ENCODE measurements at places on chromosomes 2 and 18. TPM values are rescaled to one million over a fixed set of nuclear protein-coding genes. Genes with fewer than 3 reads are reported as not detected.

Gene IL36RN
- total RNA-seq, result not detected

Gene SETBP1
- 34.2 TPM for total RNA-seq

Gene LRATD1
- 0.48 TPM for total RNA-seq

Gene SCYGR5
- total RNA-seq, result not detected

Gene IL36G
- not detected for total RNA-seq

Gene PKDCC
- 173 TPM for total RNA-seq

Gene TNS1
- total RNA-seq, result 325 TPM

Gene METTL4
- total RNA-seq, result 5.4 TPM

Gene ALPG
- not detected for total RNA-seq

Gene DLX1
- not detected for total RNA-seq

Gene QPCT
- 10.9 TPM for total RNA-seq

Gene DTNB
- 9.9 TPM for total RNA-seq

Gene TEKT4
- total RNA-seq, result not detected

Gene UGT1A4
- not detected for total RNA-seq

Gene ALK
- 0.44 TPM for total RNA-seq

Gene MEP1B
- 0.32 TPM for total RNA-seq

Gene EIF5B
- total RNA-seq, result 30.1 TPM

Gene FEV
- not detected for total RNA-seq

Gene AQP12B
- total RNA-seq, result not detected

Gene SLC23A3
- 1.0 TPM for total RNA-seq

Gene EIF2AK2
- total RNA-seq, result 46.8 TPM

Gene CDH2
- total RNA-seq, result 2.0 TPM

Gene INO80C
- total RNA-seq, result 6.3 TPM

Gene COL4A4
- 0.56 TPM for total RNA-seq

Gene M1AP
- total RNA-seq, result 0.88 TPM

Gene MAL
- 0.93 TPM for total RNA-seq

Gene GPR148
- total RNA-seq, result not detected

Gene CRYGD
- total RNA-seq, result not detected

Gene PJVK
- total RNA-seq, result 2.2 TPM

Gene SPATA3
- total RNA-seq, result not detected

Gene MTX2
- 12.1 TPM for total RNA-seq

Gene PFN4
- 0.84 TPM for total RNA-seq

Gene CNDP1
- not detected for total RNA-seq

Gene SGO2
- 18.7 TPM for total RNA-seq

Gene MDH1B
- total RNA-seq, result 1.2 TPM

Gene MATN3
- total RNA-seq, result 1.8 TPM

Gene UCN
- 1.4 TPM for total RNA-seq

Gene TMEM247
- not detected for total RNA-seq

Gene C2orf81
- 0.82 TPM for total RNA-seq

Gene LYPD1
- not detected for total RNA-seq

Gene XDH
- 0.63 TPM for total RNA-seq

Gene MC4R
- not detected for total RNA-seq

Gene COL4A3
- total RNA-seq, result 0.38 TPM

Gene ZSWIM2
- total RNA-seq, result 1.0 TPM

Gene RNF125
- total RNA-seq, result 8.4 TPM

Gene MPP4
- 1.0 TPM for total RNA-seq

Gene STPG4
- total RNA-seq, result 0.63 TPM

Gene TUBA4B
- total RNA-seq, result not detected
